Non-pigmented ciliary epithelial cell (primary cell): ENCODE measurements at places on chromosomes 2 and 18.

- no peak for DNase-seq
These were observed 28.7 kb downstream of the MGAT4A start for GRCh38 chr2:98702127-98702802.

DNA sequence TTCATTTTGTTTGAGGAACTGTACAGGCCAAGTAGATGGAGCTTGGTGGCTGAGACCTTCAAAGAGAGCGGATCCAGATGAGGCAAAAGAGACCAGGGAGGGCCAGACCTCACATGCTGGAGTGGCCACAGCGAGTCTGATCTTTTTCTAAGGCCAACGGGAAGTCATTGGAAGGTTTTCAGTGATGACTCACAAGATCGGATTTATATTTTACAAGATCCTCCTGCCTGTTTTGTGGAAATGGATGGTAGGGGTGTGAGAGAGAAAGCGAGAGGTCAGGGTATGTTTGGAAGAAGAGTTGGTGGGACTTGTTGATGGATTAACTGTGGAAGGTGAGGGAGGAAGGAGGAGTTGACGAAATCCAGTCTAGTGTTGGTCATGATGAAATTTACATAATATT, 44.6 kb upstream of the TUBA3D start:
- no peak for DNase-seq

GRCh38 chr2:96528006-96528699, 8.4 kb upstream of the ARID5A start:
- no peak for DNase-seq

GRCh38 chr2:25043241-25043867, 1.5 kb downstream of the EFR3B start:
- DNase-seq: peak; percentile 68

DNA sequence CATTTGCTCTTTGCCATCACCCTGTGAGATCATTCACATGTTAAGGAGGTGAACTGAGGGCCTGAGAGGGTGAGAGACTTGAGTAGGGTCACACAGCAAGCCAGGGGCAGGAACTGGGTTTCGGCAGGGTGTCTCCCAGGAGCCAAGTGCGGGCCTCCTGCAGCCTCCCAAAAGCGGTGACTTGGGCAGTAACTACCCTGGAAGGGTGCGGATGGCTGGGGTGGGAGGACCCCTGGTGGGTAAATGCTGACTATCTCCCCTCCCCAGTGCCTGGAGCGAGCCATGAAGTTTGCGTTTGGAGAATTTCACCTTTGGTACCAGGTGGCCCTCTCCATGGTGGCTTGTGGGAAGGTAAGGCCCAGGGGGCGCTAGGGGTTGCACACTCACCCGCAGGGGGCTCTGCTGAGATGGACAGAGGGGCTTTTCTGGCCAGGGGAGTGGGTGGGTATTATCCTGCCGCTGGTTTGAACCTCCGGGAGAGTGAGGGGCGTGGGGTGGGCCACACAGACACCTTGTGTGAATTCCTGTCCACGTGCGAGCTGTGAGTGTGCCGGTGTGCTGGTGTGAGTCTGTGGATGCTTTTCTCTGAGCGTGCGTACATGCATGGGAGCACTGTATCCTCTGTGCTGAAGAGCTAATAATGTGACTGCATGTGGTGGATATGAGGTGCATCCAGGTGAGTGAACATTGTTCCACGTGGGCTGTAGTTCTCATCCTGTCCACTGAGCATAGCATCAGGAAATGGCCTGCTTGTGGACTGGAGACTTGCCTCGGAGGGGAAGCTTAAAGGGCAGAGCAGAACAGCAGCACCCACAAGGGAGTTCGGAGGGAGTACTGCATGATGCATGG, 91.0 kb upstream of the MCFD2 start:
- DNase-seq: no peak

GRCh38 chr2:222305516-222306392, 7.0 kb upstream of the PAX3 start:
- DNase-seq: no peak

DNA sequence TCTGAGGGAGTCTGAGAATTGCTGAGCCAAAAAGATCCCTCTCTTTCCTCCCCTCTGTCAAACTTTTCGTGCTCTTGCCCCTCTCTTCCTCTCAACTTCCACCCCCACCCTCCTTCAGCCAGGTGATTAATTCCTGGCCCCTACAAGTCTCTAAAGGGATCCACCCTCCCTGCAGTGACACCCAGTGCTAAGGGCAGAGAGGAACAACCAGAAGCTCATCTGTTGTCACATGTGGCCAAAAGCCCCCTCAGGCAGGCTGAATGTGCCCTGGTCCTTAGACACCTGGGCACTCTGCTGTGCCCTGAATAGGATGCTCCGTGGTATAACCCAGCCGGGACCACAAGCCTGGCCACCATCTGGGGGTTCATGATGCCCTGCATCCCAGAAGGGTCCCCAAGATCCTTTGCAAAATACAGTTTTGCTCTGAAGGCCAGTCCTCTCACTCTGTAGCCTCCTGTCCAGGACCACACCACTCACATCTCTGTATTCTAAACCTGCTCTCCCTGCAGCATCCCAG, 234.4 kb downstream of the BCL11A start:
- no peak for DNase-seq

- DNase-seq: no peak
These were observed 16.7 kb downstream of the MAP3K2 start for GRCh38 chr2:127371037-127371436.

DNA sequence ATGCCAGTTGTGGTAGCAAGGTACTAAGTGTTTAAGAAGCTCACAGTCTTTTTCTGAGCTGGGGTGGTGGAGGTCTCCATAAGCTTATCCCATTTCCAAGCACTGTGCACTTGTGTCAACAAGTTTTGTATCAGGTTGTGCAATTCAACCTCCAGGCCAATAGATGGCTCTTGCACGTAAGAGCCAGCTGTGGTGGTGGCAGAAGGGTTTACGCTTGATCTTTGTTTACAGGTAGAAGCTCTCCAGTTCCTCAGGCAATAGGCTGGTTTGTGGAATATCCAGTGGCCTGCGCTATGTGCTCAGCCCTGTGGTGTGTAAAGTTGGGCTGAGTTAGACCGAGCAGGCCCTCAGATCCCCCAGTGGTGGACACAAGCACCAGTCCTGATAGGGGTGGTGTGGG, 89.7 kb upstream of the CNTNAP5 start:
- DNase-seq: no peak
